GM03348 (cell line): ENCODE measurements at places on chromosomes 16 and 17.
A peak's percentile ranks its signal among the peaks of the same experiment; 100 is the strongest.

GRCh38 chr17:29664743-29665480, 42.2 kb upstream of the CORO6 start:
- DNase-seq = peak; percentile 52

- DNase-seq = no peak
These were observed 453.2 kb upstream of the SOX9 start for GRCh38 chr17:71667661-71668060.

GRCh38 chr16:77780378-77780837, 8.0 kb upstream of the VAT1L start:
- DNase-seq = peak; percentile 41

GRCh38 chr17:82952019-82952418, 112.2 kb upstream of the ZNF750 start:
- no peak for DNase-seq

DNA sequence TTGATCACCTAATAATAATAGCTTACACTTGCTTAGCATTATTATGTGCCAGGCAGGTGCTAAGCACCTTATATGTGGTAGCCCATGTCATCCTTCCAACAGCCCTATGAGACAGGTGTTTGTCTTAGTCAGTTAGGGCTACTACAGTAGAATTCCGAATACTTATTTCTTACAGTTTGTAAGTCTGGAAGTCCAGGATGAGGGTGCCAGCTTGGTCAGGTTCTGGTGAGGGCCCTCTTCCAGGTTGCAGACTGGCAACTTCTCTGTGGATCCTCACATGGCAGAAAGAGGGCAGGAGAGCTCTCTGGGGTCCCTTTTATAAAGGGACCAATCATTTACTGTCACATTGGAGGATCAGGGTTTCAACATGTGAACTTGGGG, 19.6 kb upstream of the MYH10 start:
- no peak for DNase-seq

GRCh38 chr16:77913738-77914253, 108.6 kb upstream of the CLEC3A start:
- DNase-seq = no peak

DNA sequence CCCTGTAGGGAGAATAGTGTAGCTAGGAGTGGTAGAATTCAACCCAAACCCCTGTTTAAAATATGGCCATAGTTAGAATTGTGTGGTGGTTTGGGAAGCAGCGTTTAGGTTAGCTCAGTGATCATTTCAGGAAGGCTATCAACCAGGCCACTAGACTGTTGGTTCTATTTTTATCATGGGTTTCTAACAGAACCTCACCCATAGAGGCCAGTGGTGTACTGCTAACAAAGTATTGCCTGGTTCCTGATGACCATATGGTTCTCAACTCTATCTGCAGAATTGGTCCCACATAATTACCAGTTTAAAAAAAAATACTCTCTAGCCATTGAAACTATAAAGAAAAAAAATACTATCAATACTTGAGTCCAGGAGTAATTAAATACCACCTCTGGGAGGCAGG, 70.5 kb upstream of the RASL10B start:
- DNase-seq = no peak

- DNase-seq = peak; percentile 8
These were observed 167.1 kb upstream of the KIF2B start for GRCh38 chr17:53655591-53655990.

GRCh38 chr16:77951788-77952187, 70.6 kb upstream of the CLEC3A start:
- no peak for DNase-seq

GRCh38 chr17:77943971-77944370, 14.5 kb upstream of the TNRC6C start:
- DNase-seq = no peak

DNA sequence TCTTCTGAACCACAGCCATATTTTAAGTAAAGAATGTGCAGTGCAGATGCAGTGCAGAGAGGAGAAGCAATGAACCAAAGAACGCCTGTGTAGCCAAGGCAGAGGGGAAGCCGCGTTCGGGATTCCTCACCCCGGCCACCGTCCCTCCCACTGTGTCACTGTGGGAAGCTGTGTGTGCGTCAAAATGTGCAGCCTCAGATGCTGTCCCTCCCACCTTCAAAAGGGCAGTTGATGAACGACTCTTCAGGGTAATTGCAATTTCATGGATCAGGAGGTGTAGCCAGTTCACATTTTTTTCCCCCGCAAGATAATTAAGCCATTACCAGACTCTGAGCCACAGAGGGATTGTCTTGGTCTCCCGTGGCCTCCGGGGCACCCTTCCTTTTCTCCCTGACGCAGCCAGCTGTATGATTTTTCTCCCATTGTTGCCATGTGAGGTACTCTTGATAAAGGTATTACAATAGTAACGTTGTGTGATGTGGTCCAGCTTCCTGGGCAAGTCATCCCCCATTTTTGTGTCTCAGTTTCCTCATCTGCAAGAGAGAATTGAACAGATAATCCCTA, 190.0 kb downstream of the FOXL1 start:
- DNase-seq = no peak

- no peak for DNase-seq
These were observed 123.0 kb upstream of the DYNLRB2 start for GRCh38 chr16:80417706-80418271.

- DNase-seq = peak; percentile 85
These were observed 21.5 kb downstream of the GPR179 start for GRCh38 chr17:38322156-38322779.

GRCh38 chr17:71494062-71494855, 626.6 kb upstream of the SOX9 start:
- DNase-seq = peak; percentile 57

GRCh38 chr17:81553616-81554181, 1.5 kb upstream of the FAAP100 start:
- DNase-seq = peak; percentile 84

- DNase-seq = no peak
These were observed 6.8 kb upstream of the CLUH start for GRCh38 chr17:2718150-2718938.

DNA sequence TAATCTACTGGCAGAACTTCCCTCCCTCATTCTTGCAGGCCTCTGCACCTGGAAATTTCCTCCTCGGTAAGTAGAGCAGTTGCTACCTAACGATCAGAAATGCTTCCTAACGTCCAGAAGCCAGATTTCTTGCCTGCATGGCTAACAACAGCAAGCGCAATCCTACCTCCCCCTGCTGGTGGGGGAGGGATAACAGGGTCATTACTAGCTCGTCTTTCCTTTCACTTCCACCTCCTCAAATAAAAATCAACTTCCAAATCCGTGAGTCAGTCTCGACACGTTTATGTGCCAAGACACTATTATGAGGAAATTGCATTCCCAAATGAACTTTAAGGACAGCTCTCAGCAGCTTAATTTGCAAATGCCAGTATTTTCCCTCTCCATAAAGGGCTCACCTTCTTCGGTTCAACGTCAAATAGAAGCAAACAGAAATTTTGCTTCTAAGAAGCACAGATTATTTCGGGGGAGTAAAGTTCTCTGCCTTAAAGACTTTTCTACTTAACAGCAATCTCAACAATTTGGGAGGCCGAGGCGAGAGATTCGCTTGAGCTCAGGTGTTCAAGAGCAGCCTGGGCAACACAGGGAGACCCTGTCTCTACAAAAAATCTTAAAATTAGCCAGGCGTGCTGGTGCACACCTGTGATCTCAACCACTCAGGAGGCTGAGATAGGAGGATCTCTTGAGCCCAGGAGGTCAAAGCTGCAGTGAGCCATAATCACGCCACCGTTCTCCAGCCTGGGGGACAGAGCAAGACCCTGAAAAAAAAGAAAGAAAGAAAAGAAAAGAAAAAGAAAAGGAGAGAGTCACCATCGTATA, 188.6 kb upstream of the PSMD7 start:
- DNase-seq = peak; percentile 26

GRCh38 chr17:55210292-55210691, 54.5 kb upstream of the HLF start:
- DNase-seq = no peak

DNA sequence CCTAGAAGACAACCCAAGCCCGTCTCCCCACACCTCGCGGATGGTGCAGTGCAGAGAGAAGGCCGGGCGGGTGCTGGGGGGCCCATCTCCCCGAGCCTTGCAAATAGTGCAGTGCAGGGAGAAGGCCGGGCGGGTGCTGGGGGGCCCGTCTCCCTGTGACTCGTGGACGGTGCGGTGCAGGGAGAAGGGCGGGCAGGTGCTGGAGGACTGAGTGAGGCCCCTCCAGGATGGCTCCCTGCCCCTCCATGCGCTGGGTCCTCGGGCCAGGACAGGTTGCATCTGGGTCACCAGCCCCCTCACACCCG, 40.0 kb upstream of the ACSF3 start:
- no peak for DNase-seq

DNA sequence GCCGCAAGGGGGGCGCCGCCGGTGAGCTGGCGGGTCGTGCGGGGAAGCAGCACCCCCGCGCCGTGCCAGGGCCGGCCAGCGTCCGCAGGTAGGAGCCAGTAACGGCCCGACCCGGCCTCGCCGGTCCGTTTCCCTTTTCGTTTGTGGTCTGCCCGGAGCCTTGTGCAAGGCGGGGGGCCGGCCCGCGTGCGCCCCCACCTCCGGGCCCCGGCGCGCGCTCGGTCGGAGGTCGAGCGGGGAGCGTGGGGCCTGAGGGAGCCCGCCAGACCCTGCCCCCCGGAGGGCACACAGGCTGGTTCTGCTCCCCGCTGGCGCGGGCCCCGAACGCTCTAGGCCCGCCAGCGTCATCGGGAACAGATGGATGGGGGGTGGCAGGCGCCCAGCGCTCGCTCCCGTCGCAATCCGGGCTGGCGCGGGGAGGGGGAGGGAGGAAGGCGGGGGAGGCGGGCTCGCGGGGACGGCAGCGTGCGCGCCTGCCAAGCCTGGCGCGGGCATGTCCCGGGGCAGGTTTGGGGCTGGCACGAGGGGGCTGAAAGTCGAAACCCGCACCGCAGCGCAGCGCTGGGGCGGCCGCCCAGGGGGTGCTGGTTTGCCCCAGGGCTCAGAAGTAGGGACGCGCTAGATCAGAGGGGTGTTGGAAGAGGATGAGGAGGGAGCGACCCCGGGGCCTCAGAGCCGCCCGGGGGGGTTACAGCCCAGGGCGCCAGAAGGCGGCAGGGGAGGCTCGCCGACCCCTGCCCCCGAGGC, 1.5 kb upstream of the GSE1 start:
- peak; percentile 96 for DNase-seq

- peak; percentile 73 for DNase-seq
These were observed 45.0 kb upstream of the CRISPLD2 start for GRCh38 chr16:84774810-84775209.

DNA sequence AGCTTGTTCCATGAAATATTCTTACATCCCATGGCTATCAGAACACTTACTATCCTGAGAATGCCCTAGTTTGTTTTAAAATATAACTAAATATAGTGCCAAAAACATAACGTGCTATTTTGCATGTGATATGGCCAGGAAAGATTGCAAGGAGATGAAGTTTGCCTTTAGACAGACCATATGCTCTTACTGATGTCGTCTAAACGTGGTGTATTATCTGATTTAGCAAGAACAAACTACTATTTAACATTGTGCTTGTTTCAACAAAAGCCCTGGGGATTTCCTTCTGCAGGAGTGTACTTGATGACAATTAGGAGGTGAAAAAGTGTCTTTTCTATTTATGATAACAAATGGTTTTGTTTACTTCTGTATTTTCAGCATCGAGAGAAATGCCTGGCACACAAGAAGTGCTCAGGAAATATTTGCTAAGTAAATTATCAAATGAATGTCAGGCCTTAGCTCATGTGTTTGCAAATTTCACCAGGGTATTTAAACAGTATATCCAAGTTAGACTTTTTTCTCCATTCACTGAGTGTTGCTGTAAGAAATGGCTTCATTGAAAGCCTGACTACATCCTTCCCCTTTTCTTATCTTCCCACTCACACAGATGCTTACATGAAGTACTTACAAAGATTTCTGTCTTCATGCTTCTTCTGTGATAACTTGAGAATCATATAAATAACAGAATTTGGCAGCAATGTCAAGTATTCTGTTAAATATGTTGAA, 1033.6 kb downstream of the CDH8 start:
- DNase-seq = no peak

GRCh38 chr16:666572-666971, 1.4 kb upstream of the RHOT2 start:
- no peak for DNase-seq
